Endothelial cell of coronary artery (primary cell): ENCODE measurements at places on chromosomes 12 and 14. TPM values are rescaled to one million over a fixed set of nuclear protein-coding genes. Genes with fewer than 3 reads are reported as not detected.

RHOJ gene
- total RNA-seq: 96.6 and 112 TPM in 2 replicates

GARIN6 gene
- total RNA-seq: not detected in 2 replicates

KRT72 gene
- not detected in 2 replicates for total RNA-seq

CLEC4C gene
- total RNA-seq: not detected in 2 replicates

GSC gene
- 0.09 TPM in 1 of 2 replicates, not detected in the other for total RNA-seq

RNF212B gene
- total RNA-seq: not detected in 2 replicates

OR6S1 gene
- total RNA-seq: not detected in 2 replicates

SLC38A4 gene
- total RNA-seq: under 0.01 TPM in 1 of 2 replicates, not detected in the other

TBPL2 gene
- not detected in 2 replicates for total RNA-seq

LHX5 gene
- total RNA-seq: not detected in 2 replicates

CDH24 gene
- total RNA-seq: 13.9 and 15.7 TPM in 2 replicates

TSPAN8 gene
- 0.94 and 0.99 TPM in 2 replicates for total RNA-seq

KRT7 gene
- total RNA-seq: 1,160 and 1,591 TPM in 2 replicates

GLS2 gene
- under 0.01 and 0.18 TPM in 2 replicates for total RNA-seq

ANG gene
- 1.9 and 2.6 TPM in 2 replicates for total RNA-seq

SPX gene
- total RNA-seq: 0.09 TPM in 2 replicates
